Aorta (tissue), 5 donors: ENCODE measurements at places on chromosomes 3 and 15.

GRCh38 chr15:36208868-36209582 is 370.4 kb upstream of the CDIN1 start:
- DNase-seq, result no peak

DNA sequence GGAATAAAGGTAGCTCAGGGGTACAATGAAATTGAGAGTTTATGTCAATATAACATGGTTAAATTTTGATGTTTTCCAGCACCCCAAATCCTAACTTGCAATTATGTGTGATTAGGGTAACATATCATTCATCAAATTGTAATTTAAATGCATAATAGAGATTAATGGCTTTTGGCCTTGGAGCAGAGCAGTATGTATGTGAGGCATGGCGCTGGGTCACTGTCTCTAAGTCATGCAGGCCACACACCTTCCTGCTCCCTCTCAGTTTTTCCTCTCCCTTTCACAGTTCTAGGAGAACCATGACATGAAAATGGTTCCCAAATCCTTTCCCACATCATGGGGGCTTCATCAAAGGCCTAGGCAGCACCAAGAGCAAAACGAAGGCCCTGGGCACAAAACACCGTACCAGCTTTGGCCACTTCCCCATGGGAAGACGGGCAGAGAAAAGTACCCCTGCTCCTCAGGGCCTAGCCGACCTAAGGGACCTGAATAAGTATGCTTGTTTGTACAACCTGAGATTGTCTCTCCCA is 3.9 kb upstream of the SRP14 start:
- no peak for DNase-seq

DNA sequence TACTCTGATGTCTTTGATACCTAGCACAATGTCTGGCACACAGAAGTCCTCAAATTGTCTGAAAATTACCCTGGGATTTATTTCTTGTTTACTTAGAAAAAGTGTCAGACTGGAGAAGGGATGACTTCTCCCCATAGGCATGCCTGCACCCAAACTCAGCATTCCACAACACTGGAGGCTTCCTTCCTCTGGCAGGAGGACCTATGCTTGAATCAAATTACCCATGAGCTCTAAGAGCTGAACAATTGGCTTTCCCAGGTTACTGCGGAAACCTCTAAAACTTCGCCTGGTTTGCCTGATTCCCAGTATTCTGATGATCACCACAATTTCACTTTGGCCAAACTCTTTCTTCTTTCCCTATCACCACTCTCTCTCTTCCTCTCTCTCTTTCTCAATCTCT is 217.4 kb downstream of the DIPK2A start:
- DNase-seq, result no peak

DNA sequence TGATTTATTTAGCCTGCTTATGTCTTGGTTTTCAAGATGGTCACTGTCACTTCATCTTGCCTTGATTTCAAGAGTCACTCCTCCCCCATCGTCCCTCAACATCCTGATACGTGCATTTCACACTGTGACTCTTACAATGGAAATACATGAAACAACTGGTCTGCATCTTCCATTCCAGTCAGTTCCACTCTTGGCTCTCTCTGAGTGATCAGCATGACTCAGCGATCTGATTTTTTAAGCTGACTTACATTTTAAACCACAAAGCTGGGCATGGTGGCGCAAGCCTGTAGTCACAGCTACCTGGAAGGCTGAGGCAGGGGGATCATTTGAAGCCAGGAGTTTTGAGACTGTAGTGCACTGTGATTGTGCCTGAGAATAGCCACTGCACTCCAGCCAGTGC is 271.2 kb upstream of the ROPN1 start:
- DNase-seq, result peak; percentile 55

GRCh38 chr15:56886363-56886931 is 32.0 kb upstream of the TCF12 start:
- DNase-seq, result no peak

- DNase-seq, result no peak
Observed at GRCh38 chr3:194187233-194187944, 51.4 kb downstream of the HES1 start.

DNA sequence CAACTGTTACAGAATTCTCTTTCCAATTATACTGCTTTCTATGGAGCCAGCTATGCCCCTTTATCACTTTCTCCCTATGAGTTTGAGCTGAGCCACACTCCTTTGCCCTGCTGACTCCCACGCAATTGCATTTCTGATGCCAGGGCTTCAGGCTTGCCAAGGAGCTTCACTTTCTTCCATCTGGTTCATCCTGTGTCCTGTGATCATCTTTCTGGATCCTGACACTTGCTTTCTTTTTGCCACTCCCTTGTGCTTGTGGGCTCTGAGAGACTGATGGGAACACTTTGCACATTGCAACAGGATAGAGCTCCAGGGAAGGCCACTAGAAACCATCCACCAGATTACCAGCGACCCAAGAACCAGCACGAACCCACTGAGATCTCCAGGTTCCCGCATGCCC is 77.0 kb upstream of the SEC13 start:
- no peak for DNase-seq
